Frontal cortex (tissue), 4 donors: ENCODE measurements at places on chromosomes 6 and 20.

DNA sequence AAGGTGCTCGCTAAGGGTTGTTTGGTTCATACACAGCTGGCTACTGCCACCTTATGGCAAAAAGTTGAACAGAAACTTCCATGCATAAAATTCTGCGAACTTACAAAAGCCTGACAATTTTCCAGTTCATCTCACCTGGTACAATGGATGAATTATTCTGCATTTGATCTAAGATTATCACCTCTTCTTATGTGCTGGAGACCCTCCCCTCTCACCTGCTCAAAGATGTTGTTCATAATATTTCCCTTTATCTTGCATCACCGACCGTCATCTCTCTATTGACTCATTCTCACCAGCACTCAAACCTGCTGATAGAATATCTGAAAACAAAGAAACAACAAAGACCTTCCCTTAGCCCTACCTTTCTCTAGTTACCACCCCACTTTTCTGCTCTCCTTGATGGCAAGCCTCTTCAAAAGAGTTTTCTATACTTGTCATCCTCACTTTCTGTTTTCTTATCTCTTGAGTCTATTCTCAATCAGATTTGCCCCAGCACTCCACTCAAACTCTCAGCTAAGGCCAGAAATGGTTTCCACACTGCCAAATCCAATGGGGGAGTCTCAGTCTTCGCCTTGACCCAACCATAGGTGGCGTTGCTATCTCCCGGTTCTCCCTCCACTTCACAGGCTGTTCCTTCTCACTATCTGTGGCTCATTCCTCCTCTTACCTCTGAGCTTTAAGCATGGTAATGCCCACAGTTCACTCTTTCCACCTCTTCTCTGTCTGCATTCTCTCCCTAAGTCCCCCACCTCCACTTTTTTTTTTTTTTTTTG lies 25.8 kb downstream of the SNRNP48 start:
- DNase-seq, result peak; percentile 39

- no peak for DNase-seq
Measured at GRCh38 chr6:27837625-27838057, 74.6 kb downstream of the OR2B2 start.

DNA sequence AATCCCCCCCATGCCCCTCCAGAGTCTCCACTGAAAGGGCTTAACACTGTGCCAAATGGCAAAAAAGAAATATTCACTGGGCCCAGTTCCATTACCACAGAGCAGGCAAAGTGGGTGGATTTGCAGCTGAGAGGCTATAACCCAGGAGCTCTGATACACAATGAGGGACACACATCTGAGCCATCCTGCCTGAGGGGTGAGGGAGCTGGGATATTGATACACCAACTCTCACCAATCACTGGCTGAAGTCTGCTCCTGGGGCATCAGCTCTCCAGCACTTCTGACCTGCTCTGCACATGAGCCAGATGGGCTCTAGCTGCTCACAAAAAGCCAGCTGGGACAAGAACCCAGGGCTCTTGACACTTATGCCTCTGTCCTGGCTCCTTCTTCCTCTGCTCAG lies 4.9 kb downstream of the BPIFB1 start:
- no peak for DNase-seq

GRCh38 chr6:34866509-34866908 lies 21.3 kb downstream of the TAF11 start:
- DNase-seq, result no peak

- DNase-seq, result no peak
Measured at GRCh38 chr6:94362061-94362864, 942.9 kb upstream of the EPHA7 start.

GRCh38 chr6:37630281-37630799 lies 67.3 kb downstream of the MDGA1 start:
- DNase-seq, result no peak

- DNase-seq, result no peak
Measured at GRCh38 chr20:56801971-56802755, 173.1 kb downstream of the TFAP2C start.

GRCh38 chr6:169255643-169256042 lies 2.0 kb upstream of the THBS2 start:
- no peak for DNase-seq

- DNase-seq, result no peak
Measured at GRCh38 chr20:39518654-39519053, 556.5 kb downstream of the DHX35 start.
